ENCODE measurements at places on chromosomes 11 and 22. TPM values are rescaled to one million over a fixed set of nuclear protein-coding genes. Genes with fewer than 3 reads are reported as not detected.

Gene MRGPRE
- total RNA-seq, result not detected

Gene DDI1
- total RNA-seq, result not detected

Gene MMP11
- 1.4 TPM for total RNA-seq

Gene APOA1
- 0.56 TPM for total RNA-seq

Gene IL18
- total RNA-seq, result 0.54 TPM

Gene HTATIP2
- 7.2 TPM for total RNA-seq

Gene YAP1
- 251 TPM for total RNA-seq

Gene HORMAD2
- not detected for total RNA-seq

Gene PITPNM1
- total RNA-seq, result 4.7 TPM

Gene LIF
- 130 TPM for total RNA-seq

Gene NRXN2
- 0.18 TPM for total RNA-seq

Gene PATE2
- total RNA-seq, result not detected

Gene RIMBP3C
- 0.36 TPM for total RNA-seq

Gene SLC1A2
- 0.56 TPM for total RNA-seq

Gene LDHAL6A
- total RNA-seq, result not detected

Gene HTR3A
- total RNA-seq, result not detected

Gene FXYD6
- not detected for total RNA-seq

Gene C11orf16
- total RNA-seq, result not detected

Gene SCGB1D1
- not detected for total RNA-seq

Gene MMP13
- total RNA-seq, result not detected

Gene TNNT3
- total RNA-seq, result not detected

Gene NLRP6
- total RNA-seq, result not detected

Gene NAALADL1
- 3.8 TPM for total RNA-seq

Gene MB
- total RNA-seq, result not detected

Gene OR8K1
- not detected for total RNA-seq

Gene TRIM5
- 49.1 TPM for total RNA-seq
